ENCODE measurements at places on chromosomes 7 and 10.

- DNase-seq = no peak
These were observed 140.4 kb upstream of the NPS start for GRCh38 chr10:127408733-127409132.

- no peak for DNase-seq
These were observed 327.4 kb upstream of the SHH start for GRCh38 chr7:156139633-156140032.

DNA sequence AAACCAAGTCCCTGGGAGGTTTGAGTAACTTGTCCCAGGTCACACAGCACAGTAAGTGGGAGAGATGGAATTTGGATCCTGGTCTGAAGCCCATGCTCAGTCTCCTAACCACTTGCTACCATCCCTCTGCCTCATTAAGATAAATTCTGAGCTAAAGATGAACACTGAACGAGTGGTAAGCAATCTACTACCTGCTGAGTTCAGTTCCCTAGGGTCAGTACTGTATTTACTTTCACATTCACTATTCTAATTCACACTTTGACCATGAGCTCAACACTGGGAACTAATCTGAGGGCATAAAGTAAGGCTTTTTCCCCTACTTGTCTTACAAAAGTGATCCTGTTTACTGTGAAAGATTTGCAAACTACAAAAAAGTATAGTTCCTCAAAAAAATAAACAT lies 2.4 kb downstream of the UROS start:
- DNase-seq = no peak

DNA sequence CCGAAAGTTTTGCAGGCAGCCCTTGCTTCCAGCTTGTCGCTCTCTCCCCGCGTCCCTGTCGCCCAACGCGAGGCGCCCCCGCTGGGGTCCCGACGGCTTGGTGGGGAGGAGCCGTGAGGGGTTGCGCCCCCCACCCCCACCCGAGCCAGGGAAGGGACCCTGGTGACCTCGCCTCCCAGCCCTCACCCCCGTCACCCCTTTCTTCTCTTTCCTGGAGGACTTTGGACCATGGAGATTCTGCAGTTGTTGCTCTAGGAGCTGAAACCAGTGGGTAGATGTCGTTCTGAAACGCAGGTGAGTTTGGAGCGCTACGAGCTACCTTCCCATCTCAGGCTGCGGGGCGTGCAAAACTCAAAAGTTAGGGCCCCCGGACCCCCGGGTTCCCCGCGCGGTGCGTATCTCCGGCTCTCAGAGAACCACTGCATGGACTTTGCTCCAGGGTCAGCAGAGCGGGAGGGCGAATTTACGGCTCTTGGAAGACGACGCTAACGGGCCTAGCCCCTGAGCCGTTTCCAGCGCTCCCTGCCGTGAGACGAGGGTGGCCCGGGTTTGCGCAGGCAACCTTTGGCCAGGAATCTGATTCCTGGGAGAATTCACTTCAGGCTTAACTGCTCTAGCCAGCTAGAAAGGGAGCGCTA lies 684 bp upstream of the ATXN7L1 start:
- no peak for DNase-seq

DNA sequence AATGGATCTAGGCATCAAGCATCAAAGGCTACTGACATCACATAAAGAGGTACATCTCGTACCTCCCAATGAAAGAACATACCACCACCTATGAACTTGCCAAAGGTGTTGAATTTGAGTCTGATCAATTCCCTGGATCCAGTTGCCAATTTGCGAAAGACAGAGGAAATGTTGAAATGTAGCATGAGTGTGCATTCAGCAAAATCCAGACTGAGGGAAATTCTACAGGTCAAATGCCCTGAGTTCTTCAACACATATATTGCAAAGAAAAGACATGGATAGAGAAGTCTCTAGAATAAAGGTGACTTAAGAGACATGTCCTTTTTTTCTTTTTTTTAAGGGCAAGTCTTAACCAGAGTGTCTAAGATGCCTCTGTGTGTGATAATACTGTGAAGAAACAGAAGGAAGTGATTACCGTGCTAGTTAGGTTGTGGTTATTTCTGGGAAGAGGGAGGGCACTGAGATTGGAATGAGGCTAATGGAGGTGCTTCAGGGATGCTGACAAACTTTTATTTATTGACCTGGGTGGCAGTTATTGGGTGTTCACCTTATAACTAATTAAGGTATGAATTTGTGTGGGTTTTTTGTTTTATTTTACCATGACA lies 128.7 kb downstream of the SAMD9 start:
- DNase-seq = no peak

DNA sequence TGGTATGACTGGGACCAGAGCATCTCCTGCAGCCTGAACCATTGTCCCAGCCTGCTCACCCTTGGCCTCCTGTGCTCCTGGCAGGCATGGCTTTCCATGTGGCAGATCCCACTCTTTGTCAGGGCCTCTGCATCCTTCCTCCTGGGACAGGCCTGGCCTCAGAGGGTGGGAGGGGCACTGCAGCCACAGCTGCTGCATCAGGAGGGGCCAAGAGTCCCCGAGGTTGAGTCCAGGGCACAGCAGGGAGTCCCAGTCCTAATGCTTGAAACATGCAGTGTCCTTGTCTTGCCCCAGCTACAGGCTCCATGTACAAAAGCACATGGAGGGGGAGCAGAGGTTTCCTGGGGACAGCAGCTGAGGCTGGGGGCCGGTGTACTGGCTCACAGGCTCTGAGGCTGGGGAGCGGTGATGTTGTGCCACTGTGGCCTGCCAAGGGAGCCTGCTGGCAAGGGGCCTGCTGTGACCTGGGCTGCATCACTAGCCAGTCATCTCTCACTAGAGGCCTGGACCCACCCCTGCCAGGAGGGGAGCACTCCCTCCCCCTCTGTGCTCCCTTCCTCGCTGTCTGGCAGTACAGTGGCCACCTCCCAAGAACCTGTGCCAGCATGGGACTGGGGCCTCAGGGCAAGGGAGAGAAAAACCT lies 144.8 kb downstream of the ZNF248 start:
- no peak for DNase-seq

DNA sequence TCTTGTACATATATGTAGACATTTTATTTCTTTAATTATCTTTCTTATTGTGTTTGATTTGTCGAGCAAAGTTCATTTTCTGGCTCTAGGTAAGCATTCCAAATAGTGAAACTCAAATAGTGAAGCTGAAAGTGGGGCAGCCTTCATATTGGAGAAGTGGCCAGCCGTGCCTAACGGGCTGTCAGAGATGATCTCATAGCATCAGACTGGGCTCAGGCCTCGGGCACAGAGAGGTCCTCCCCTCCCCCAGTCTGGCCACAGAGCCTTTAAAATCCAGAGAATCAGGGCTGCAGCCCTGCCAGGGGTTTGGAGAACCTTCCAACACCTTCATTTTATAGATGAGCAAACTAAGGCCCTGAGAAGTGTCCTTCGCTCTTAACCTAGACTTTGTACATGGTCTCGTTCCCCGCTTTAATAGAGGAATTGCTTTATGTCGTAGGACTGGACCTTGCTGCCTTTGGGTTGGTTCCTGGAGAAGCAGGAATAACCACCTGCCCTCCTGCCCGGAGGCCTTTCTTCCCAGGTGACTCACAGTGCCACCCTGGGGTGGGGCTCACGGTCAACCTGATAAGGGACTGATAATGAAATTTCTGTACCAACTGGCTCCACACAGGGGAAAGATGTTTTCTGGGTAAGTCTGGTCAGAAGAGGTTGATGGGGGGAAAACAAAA lies 7.3 kb downstream of the TSPAN15 start:
- DNase-seq = no peak

- no peak for DNase-seq
These were observed 111.8 kb downstream of the JAZF1 start for GRCh38 chr7:28068811-28069216.

DNA sequence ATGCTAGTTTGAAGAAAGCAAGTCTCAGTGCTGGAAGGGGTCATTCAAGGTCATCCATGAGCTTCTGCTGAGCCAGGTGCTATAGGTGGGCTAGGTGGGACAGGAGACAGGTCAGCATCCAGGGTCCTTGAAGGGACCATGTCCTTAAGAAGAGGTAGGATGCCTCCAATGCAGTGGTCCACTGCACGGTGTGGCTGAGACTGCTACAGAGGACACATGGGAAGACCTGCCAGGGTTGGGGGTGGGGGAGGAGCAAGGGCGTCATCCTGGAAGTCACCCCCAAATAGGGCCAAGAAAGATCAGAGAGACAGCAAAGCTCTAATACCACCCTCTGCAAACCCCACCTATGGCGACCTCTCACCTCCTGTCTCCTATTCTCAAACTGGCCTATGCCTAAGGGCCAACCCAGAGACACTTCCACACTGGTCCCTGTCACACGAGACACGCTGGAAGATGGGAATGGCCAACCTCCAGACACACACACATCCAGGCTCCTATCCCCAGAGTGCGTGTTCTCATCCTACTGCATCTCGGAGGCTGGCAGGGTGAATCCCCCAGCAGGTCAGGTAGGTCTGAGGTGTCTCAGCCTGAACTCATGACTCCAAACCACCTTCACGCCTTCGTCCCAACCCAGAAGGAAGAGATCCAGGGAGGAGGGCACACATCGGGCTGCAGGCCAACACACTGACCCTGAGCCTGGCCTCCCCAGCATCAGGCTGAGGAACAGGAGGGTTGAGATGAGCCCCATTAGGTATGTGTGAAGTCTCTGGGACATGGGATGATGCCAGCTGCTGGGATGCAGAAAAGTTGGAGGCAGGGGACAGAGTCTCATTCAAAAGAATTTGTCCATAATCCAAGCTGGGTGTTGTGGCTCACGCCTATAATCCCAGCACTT lies 5.6 kb upstream of the PPP1R35 start:
- DNase-seq = no peak

GRCh38 chr10:51620131-51620530 lies 79.3 kb downstream of the CSTF2T start:
- DNase-seq = no peak
